CD4-positive, alpha-beta T cell treated with Interleukin-15 for 1 hour (primary cell): ENCODE measurements at places on chromosomes 6 and 20.

- peak; percentile 69 for DNase-seq
Observed at GRCh38 chr6:167153521-167153959, 4.2 kb downstream of the GPR31 start.

DNA sequence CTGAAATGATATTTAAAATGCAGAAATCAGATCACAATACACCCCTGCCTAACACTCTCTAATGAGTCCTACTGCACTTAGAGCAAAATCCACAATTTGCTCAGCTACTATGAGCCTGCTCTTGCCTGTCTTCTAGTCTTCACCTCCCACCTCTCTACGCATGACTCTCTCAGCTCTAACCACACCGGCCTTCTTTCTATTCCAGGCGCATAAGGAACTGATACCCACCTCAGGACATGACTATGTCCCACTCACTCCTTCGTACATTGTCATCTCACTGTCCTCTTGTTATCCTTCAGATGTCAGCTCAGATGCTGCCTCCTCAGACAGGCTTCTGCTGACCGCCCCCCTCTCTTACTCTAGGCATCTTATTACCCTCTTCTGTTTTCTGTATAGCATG lies 201.0 kb upstream of the FLRT3 start:
- DNase-seq, result no peak

- DNase-seq, result no peak
Observed at GRCh38 chr6:150143516-150144293, 861 bp downstream of the PPP1R14C start.

- peak; percentile 24 for DNase-seq
Observed at GRCh38 chr6:2658788-2659187, 91.9 kb downstream of the MYLK4 start.

- peak; percentile 44 for DNase-seq
Observed at GRCh38 chr6:139295901-139296300, 4.1 kb upstream of the TXLNB start.

GRCh38 chr6:82143041-82143481 lies 104.5 kb downstream of the IBTK start:
- no peak for DNase-seq

DNA sequence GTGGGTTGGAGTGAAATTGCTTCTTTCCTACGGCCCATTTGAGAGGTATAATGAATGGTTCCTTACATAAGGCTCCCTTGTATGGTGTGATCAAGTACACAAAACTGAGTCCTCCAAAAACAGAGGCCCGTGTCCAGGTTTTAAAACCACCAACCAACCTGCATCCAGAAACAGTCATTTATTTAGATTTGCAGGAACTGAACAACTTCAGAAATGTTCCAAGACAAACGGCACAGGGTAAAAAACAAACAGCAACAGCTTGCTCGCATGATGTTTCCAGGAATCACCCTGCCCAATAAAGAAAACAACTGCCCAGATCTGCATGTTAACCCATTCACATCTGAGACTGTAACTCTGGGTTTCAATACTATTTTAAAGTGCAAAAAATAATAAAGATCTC lies 40.2 kb upstream of the TRAM2 start:
- no peak for DNase-seq

DNA sequence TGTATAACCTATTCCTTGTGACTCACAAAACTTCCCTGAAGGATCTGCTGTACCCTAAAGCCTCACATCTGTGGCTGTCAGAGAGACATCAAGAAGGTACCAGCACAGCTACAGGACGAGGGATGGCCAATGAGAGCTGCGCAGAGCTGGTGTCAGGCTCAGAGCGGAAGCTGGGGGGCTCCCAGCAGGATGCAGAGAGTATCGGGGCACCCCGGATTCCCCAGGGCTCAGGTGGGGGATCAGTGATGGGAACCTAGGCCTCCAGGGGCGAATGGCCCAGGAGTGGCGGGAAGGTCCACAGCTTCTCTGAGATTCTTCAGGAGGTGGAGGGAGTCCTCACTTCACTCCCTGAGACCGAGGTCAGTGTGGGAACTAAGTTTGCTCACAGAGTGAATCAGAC lies 30.9 kb upstream of the SMOC2 start:
- no peak for DNase-seq

DNA sequence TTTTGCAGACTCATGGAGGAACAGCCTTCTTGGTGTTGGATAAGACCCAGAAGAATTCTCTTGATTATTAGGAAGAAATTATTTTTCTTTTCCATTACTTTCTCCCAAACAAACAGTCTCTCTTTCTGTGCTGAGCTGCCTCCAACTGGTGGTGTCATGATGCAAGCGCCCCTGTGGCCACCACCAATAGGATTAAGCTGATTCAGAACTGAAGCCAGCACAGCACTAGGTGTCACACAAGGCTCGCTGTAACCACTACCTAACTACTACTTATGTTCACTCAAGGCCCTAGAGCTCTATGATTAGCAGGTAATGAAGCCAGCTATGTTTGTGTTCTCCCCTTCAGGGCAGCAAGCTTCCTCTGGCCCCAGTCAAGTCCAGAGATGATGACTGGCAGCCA lies 123.4 kb downstream of the HTR1B start:
- DNase-seq, result no peak

DNA sequence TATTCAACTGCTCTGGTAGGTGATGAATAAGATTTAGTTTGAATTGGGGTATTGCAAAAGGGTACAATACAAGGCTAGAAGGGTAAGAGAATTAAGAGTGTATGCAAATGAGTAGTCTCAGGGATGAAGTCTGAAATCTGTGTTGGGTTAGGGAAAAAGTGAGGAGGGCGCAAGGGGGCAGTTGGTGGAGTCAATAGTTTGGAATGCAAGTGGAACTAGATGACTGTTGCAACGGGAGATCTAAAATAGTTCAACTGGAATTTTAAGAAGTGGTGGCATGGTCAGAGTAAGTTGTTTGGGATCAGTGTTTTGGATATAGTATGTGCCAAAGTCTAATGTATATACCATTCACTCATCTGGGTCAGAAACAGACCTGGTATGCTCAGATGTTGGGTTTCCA lies 329.6 kb downstream of the GJA1 start:
- DNase-seq, result no peak

GRCh38 chr6:29958921-29959320 lies 16.6 kb downstream of the HLA-A start:
- DNase-seq, result no peak

GRCh38 chr6:104527311-104527710 lies 332.4 kb downstream of the HACE1 start:
- no peak for DNase-seq

DNA sequence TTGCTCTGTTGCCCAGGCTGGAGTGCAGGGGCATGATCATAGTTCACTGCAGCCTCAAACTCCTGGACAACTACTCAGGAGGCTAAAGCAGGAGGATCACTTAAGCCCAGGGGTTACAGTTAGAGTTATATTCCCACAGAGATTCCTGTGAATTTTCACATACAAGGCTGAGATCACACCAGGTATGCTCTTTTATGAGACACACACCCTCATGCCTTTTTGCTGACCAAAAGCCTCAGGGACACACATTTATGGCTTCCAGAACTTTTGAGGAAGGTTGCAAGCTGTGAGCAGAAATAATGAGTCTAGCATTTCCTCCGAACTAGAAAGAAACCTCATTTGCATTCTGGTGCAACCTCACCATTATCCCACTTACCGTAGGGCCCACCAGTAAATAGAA lies 370.5 kb upstream of the ARID1B start:
- DNase-seq, result no peak

- DNase-seq, result no peak
Observed at GRCh38 chr6:166900130-166900708, 56.1 kb downstream of the RNASET2 start.

- no peak for DNase-seq
Observed at GRCh38 chr6:169340395-169340794, 86.7 kb upstream of the THBS2 start.
